ENCODE measurements at places on chromosomes 2 and 18.

DNA sequence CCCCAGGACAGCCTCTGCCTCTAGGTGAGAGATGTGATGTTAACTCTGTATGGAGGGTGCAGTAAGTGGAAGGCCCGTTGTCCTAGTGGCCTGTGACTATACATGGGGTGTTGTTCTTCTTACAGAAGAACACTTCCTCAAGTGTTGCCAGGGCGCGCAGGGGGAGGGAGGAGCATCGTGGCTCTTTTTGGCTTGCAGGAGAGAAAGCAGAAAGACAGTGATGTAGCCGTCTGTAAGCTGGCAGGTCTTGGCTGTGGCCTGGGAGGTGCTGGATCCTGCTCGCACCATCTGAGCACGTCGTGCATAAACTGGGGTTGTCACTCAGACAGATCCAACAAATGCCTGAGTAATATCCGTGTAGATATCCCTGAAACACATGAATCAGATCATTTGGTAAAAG lies 44.3 kb downstream of the ZNF236 start:
- DNase-seq: no peak

DNA sequence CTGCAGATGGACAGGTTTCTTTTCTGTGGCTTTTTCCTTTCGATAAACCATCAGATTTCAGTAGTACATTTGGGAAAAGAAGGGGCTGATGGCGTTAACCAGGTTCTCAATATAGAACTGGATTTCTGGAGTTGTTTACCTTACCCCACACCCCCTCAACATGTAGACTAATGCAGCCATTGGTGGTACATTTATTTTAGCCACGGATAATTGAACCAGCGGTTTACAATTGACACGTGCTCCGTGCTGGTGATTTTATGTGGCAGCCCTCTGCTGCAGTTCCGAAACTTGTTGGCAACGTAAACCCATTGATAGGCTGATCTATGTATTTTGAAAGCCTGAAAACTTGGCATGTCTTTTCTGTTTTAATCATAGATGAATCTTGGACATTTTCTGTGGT lies 5.4 kb downstream of the SOX11 start:
- DNase-seq: no peak

DNA sequence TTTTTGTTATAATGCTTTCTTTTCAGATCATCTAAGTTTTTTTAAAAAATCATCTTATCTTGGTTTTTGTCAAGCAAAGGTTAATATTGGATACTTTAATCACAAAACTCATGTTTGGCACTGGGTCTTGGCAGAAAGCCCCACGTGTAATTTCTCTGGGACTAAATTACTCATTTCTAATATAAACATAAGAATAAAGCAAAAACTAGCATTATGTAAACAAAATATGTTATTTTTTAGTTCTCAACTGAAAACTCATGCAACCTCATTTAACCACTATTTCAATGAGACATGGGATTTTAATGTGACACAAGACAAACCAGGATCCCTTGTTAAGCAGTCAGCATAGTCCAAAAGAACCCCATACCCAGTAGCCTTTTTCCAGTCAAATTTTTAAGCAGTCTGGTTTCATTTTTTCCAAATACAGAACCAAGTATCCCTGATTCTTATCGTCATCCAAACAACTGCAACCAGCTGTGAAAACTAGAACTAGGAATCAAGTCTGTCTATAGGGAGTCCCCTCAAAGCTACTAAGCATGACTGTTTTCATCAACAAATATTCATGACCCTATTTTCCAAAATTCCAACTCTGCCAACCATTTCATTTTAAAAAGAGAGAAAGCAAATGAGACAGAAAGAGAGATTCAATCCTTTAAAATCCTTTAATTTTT lies 27.1 kb downstream of the PID1 start:
- no peak for DNase-seq

- no peak for DNase-seq
Observed at GRCh38 chr2:238489896-238490295, 63.2 kb downstream of the ASB1 start.

DNA sequence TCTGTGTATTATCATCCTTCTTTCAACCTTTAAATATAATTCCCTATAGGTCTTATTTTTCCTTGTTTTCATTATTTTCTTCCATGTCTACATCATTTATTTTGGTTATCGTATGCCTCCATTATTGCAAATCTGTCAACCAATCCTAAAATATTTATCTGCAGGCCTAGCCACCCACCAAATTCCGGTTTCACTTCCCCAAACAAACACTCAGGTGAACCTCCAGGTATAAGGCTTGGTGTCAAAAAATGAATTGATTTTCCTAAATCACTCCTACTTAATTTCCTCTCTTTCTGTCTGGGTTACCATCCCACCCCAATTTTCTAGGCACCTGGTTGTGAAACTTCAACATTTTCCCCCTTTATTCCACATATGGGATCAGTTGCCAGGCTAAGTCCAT lies 111.9 kb upstream of the LINC00305 start:
- DNase-seq: no peak

DNA sequence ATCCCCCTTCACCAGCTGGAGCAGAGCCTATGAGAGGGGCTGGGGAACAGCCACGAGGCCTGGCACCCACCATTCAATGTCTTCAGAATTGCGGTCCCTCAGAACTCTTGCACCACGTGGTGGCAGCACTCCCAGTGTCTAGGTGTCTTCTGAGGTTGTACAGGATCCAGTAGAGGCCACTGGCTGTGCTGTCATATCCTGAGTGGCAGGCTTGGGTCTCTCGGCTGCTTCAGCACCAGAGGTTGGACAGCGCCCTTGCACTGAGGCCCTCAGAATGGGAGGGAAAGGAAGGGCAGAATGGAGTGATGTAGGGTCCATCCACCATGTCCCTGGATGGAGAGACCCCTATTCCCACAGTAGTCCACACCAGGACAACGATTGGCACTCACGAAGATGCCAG lies 112.0 kb upstream of the TEKT4 start:
- no peak for DNase-seq
